ENCODE measurements at places on chromosomes 11 and 22.

DNA sequence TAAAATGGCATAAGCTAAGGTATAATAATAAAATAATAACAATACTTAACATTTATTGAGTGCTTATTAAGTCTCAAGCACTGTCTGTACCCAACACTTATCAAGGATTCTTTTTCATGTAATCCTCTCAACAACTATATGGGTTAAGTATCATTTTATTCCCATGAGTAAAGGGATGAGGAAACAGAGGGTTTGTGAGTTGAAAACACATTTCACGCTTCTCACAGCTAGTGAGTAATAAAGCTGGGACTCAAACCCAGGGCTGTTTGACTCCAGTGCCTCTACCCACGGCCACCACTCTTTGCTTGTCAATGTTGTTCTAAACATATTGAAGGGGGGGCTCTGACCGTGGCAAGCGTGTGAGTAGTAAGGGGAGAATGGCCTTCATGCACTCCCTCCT is 8.7 kb downstream of the CD3E start:
- DNase-seq: no peak

GRCh38 chr11:62592146-62592815 is 958 bp upstream of the TUT1 start:
- no peak for DNase-seq

- no peak for DNase-seq
Measured at GRCh38 chr11:120662071-120662676, 150.6 kb downstream of the GRIK4 start.

GRCh38 chr11:47099214-47099917 is 77.3 kb downstream of the ARFGAP2 start:
- DNase-seq: no peak

GRCh38 chr11:95524314-95525036 is 265.1 kb downstream of the FAM76B start:
- no peak for DNase-seq

- no peak for DNase-seq
Measured at GRCh38 chr11:105780781-105781525, 171.1 kb downstream of the GRIA4 start.

DNA sequence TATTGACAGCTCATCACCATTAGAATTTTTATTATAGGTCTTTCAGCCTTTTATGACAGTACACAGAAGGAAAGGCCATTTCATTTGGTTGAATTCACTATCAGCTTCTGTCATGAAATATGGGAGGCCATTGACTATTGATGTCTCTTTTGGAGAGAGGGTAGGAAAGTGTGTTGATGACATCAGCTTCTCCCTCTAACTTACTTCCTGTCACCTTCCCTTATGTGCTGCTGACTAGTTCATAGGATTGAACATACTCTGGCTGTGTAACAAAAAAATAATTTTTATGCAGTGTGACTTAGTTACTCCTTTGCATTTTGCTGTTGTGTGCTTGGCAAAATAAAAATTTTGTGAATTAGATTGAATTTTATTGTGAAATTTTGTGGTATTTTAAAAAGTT is 769.2 kb downstream of the METTL15 start:
- DNase-seq: no peak

DNA sequence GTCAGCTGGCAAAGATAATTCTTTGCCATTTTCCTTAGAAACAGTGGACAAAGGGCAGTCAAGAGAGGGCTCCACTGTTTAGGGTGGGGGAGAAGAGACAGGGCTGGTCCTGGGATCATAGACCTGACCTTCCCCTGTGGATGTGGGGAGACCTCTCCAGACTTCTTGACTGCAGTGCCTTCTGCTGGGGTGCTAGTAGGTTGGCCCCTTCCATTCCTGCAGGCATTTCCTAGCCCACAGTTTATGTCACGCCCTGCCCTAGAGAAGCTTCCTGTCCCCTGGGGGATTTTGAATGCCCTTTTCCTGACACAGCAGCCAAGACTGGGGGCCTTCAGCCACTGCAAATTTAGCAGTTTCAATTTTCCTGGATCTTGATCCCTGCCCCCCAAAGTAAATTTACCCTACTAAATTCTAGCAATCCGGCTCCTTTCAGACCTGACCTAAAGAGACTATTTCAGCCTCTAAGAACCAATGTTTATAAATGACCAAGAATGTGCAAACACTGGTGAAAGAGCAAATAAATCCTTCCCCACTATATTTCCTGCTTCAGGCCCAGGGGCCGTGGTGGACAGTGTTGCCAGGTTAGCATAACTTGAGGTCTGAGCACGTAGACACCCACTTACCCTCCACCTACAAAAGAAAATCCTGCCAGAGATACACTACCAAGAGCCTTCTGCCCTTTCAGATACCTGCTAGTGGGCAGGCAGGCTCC is 58.4 kb downstream of the PPFIBP2 start:
- DNase-seq: peak; percentile 7

GRCh38 chr11:86251345-86251744 is 6.8 kb downstream of the EED start:
- no peak for DNase-seq

GRCh38 chr11:91100427-91100826 is 877.6 kb upstream of the CHORDC1 start:
- no peak for DNase-seq

DNA sequence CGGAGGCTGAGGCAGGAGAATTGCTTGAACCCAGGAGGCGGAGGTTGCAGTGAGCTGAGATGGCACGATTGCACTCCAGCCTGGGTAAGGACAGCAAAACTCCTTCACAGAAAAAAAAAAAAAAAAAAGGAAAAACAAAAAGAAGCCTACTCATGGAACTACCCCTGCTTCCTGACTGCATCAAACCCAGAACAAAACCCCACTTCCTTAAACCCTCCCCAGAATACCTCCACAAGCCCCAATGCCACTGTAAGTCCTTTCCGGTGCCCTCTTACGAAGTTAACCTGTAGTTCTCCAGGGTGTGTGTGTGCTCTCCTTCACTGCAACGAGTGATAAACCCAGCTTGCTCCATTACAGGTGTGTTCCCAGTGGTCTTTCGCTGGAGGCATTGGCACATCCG is 8.6 kb upstream of the TOLLIP start:
- no peak for DNase-seq

GRCh38 chr22:40021401-40022000 is 26.7 kb downstream of the FAM83F start:
- no peak for DNase-seq

GRCh38 chr11:1762537-1763302 is 1.0 kb downstream of the CTSD start:
- peak; percentile 86 for DNase-seq

GRCh38 chr22:31347251-31348008 is 1.3 kb upstream of the PATZ1 start:
- peak; percentile 63 for DNase-seq

DNA sequence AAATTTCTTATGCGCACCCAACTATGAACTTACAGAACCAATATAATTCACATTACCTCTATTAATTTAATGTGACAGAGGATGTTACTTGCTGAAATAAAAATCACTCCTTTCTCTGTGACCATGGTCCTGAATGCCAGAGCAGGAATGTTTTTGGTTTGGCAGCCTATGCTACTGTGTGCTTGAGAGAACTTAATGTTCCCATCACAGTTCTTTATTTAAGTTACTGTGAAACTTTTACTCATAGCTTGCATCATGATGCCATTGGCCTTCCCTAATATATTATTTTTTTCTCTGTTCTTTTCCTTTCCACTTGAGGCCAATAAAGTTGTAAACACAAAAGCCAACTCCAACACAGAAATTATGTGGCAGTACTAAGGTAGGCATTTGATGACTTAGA is 142.2 kb downstream of the FAM76B start:
- DNase-seq: no peak

- peak; percentile 73 for DNase-seq
Measured at GRCh38 chr11:102390667-102391465, 43.9 kb downstream of the BIRC2 start.

DNA sequence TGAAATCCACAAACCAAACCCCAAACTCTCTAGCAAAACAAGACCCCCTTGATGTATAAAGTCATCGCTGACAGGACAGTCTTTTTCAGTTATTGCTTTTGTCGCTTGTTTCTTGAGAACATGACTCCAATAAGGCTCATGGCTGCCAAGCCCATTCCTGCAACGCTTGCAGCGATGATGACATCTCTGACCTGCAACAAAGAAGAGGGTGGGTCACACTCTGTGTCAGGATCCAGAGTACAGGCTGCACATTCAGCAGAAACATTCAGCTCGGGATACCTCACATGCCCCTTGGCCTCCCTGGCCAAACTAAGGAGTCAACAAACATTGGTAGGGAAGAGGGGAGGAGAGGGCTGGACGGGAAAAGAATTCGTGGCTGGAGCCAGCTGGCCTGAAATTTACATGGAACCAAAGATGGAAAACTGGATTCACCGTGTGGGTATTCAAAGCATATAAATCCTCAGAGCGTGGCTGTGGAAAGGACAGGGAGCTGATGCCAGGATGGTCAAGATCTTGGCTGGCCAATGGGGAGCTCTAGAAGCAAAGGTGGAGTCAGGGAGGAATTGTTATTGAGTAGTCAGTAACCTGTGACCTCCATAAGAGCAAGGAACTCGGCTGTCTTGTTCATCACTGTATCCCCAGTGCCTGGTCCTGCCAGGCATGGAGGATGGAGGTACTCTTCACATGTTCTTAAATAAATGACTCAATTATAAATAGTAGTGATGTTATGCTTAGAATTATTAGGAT is 11.8 kb upstream of the PLAAT2 start:
- DNase-seq: peak; percentile 51

DNA sequence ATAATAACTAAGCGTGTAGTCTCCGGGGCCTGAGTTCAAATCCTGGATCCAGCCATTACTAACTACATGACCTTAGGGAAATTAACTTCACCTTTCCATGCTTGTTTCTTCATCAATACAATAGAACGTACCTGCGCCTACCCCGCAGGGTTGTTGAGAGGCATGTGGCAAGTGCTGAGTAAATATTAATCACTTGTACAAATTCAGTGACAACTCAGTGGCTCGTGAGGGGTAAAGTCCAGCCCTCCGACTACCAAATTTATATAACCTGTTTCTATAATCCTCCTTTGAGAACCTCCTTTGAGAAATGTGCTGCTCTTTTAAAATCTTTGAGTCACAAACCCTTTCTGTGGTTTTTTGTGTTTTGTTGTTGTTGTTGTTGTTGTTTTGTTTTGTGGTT is 49.8 kb downstream of the FEZ1 start:
- DNase-seq: no peak

DNA sequence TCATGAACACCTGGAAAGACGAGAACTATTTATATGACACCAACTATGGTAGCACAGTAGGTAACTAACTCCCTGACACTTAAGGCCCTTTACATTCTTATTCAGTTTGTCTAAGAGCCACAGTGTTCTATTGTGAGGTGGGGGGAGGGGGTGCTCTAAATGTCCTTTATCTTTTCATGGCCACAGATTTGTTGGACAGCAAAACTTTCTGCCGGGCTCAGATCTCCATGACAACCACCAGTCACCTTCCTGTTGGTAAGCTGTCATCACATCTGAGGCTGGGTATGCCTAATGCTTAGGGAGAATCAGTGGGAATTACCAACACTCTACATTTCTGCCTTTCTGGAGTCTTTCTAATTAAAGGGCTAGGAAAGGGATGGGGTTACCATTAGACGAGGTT is 30.7 kb downstream of the EHF start:
- no peak for DNase-seq

GRCh38 chr11:1690167-1691025 is 6.6 kb upstream of the KRTAP5-6 start:
- no peak for DNase-seq

DNA sequence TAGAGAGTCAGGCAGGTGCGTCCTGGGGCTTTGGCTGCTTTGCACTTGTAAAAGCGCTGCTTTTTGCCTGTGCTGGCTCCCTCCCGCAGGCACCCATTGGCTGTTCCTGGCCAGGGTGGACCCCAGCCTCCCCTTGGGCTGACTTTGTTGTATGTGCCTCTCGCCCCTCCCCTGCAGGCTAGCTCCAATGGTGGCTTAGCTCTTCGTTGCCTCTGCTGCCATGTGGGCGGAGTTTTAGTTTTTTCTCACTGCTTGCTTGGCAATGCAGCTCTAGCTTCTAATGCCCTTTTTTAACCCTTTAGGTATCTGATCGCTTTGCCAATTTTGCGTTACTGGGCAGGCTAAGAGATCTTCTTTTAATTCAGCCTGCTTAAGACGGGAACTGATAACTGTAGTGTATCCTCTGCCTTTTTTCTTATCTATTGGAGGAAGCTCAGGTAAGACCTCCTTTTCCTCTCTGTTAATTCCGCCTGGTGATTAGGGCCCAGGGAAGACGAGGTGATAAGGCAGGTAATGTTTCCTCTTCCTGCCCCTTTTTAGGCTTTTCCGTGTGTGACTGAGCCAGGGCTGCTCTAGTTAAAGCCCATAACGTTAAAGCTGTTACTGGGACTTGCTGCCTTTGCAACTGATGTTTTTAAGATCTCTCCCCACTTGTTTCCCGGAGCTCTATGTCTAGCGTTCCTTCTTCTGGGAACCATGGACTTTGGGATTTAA is 11.7 kb upstream of the GLYATL1 start:
- no peak for DNase-seq

GRCh38 chr11:75639762-75640181 is 29.1 kb downstream of the MAP6 start:
- DNase-seq: no peak

DNA sequence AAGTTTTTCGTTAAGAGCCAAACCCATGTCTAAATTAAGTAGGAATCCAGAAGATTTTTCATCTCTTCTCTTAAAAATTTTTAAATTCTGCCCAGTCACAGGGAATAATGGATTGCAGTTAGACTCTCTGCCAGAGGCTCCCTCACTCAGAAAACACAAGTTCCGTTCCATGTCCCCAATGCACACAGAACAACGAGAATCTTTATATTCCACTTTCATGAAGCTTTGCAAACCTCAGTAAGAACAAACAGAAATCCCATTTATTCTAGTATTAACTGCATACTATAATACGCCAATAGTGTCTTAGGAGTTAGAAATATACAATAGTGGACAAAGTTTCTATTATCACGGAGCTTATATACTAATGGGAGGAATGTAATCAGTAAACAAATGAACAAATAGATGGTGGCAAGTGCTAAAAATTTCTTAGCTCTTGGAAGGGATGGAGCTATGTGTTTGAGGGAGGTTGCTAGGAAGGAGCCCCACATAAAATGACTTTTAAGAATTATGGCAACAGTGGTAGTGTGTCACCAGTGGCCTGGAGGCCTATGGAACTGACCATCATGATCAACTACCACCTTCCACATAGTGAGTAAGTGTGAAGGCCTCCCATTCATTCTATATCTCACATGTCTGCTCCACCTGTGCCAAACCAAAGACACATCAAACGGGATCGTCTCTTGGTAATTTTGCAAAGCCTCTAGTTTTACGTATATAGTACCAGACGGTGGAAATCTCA is 24.9 kb downstream of the PICALM start:
- no peak for DNase-seq

GRCh38 chr22:24954114-24954463 is 1.6 kb downstream of the KIAA1671 start:
- peak; percentile 31 for DNase-seq

- DNase-seq: no peak
Measured at GRCh38 chr22:39712751-39713525, 142.4 kb downstream of the CACNA1I start.

GRCh38 chr11:66039765-66040164 is 9.2 kb downstream of the GAL3ST3 start:
- no peak for DNase-seq

DNA sequence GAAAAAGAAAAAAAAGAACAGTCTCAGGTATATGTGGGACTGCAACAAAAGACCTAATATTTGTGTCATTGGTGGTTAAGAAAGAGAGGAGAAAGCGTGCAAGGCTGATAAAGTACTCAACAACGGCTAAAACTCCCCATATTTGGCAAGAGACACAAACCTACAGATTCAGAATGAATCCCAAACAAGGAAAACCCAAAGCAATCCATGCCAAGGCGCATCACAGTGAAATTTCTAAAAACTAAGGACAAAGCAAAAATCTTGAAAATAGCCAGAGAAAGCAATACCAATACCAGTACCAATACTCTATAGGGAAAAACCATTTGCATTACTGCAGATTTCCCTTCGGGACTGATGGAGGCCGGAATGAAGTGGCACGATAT is 32.4 kb upstream of the SEPTIN5 start:
- no peak for DNase-seq
